Hematopoietic multipotent progenitor cell (in vitro differentiated cells): ENCODE measurements at places on chromosomes 12 and 14. TPM values are rescaled to one million over a fixed set of nuclear protein-coding genes. Genes with fewer than 3 reads are reported as not detected.

PZP gene
- total RNA-seq: not detected

CKAP4 gene
- 2.4 TPM for total RNA-seq

RBMS2 gene
- 7.5 TPM for total RNA-seq

SERPINA12 gene
- total RNA-seq: not detected

SIRT4 gene
- 1.1 TPM for total RNA-seq

SLCO1C1 gene
- total RNA-seq: not detected

ESRRB gene
- total RNA-seq: under 0.01 TPM

PROX2 gene
- total RNA-seq: 0.27 TPM

ARMH4 gene
- total RNA-seq: 1.1 TPM

IL25 gene
- total RNA-seq: not detected

TCL1B gene
- not detected for total RNA-seq

INSM2 gene
- not detected for total RNA-seq

PTPRQ gene
- total RNA-seq: not detected

ASCL1 gene
- not detected for total RNA-seq

DNA sequence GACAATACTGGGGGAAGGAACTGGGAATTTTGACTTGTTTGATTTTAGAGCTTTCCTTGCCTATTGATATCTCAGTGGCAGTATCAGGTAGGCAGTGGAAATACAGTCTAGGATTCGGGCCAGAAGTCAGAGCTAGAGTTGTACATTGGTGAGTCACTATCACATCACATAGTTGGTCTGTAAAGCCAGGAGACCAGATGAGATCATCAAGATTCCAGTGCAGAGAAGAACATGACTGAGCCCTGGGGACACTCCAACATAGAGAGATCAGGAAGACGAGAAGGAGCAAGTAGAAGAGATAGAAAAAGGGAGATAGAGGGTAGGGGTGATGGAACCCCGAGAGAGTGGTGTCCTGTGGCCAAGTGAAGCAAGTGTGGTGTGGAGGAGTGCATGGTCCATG is 46.6 kb upstream of the NR1H4 start:
- no peak for DNase-seq

DNA sequence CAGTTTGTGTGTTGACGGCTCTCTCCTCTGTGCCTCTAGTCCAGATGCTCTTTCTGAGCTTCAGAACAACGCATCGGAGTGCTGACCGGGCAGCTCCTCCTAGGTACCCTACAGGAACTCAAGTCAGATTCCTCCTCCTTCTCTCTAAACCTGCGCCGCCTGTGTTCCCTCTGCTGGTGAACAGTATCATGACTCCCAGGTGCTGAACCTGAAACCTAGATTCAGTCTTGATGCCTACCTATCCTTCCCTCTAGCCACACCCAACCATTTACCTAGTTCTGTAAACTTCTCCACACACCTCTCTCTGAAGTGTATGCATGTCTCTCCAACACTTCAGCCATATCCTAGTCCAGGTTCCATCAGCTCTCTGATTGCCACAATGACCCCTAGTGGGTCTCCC is 112.7 kb downstream of the EFCAB11 start:
- DNase-seq: no peak

GRCh38 chr12:122454739-122455138 is 32.3 kb upstream of the CLIP1 start:
- no peak for DNase-seq

- no peak for DNase-seq
Measured at GRCh38 chr14:62763951-62764350, 281.3 kb downstream of the KCNH5 start.

DNA sequence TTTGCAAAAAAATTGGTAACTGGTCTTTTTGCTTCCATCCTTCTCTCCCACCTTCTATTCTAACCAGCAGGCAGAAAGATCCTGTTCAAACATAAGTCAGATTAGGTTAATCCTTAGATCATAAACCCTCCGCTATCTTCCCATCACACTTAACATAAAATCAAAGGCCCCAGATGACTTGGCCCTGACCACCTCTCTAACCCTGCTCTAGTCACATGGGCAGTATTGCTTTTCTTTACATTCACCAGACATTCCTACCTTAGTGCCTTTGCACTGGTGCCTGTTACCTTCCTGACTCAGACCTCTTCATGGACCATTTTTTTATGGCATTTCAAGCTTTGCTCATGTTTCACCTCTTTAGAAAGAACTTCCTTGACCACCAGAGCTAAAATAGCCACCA is 83.5 kb downstream of the NTF3 start:
- no peak for DNase-seq

DNA sequence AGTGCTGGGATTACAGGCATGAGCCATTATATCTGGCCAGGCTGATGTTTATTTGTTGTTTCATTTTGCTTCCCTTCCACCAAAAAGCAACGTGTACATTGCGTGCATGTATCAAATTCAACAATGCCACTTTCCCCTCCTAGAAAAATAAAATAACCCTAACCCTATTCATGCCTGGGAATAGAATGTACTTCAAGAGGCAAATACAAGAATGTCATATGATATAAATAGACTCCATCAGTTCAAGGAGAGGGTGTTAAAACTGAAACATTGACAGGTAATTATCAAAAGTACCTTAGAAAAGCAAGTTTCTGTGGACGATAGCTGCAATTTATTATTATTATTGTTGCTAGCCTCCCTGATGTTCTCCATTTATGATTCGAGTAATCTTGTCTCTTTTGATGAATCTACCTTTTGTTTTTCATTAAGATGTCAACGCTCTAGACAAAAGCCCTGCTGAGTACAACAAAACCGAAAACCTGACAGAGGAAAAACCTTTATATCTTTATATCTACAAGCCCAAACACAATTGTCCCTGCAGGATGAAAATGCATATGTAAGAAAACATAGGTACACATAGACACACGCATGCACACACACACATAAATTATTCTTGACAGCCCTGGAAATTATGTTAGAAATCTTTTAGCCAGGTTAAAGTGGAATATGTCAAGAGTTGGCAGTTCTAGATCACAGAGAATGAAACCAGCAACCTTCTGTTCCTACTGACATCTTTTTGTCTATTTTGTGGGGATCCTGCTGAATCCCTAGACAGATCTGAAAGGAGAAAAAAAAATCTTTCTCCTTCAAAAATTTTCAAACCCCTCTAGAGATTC is 98.9 kb downstream of the BTG1 start:
- DNase-seq: no peak

GRCh38 chr12:83082690-83083276 is 396.1 kb downstream of the TMTC2 start:
- DNase-seq: no peak

DNA sequence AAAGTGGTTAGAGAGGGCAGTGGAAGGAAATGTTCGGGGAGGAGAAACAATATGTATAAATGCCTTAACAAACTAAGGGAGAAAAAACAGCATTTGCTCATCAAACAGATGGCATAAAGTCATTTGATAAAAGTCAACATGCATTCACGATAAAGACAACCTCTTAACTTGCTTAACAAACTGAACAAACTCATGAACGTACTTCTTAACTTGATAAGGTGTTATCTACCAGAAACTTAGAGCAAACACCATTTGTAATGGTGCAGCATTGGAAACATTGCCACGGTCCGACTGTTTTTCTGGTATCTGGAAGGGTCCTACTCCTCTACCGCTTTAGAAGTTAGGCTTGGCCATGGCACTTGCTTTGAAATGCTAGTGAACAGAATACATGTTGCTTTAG is 4.2 kb upstream of the RPS6KL1 start:
- DNase-seq: no peak

DNA sequence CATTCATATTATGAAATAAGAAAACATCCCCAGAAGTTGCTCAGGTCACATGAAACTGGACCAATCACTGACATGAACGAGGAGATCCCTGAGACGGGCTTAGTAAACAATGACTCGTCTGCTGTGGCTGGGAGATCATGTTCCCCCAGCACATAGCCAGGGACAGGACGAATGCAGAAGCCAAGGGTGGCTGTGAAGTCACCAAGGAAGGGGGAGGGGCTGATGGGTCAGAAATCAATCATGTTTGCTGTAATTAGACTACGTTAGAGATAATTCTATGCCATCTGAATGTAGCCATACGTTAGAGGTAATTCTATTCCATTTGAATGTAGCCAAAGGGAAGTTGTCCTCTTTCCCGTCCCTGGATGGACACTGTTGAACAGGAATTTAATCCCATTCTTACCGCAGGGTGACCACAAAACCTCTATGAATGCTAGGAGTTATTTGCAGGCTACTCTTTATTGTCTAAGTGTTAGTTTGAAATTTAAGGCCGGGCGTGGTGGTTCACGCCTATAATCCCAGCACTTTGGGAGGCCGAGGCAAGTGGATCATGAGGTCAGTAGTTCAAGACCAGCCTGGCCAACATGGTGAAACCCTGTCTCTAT is 332.9 kb downstream of the TMEM132D start:
- no peak for DNase-seq

GRCh38 chr12:94190623-94191022 is 42.2 kb downstream of the PLXNC1 start:
- no peak for DNase-seq

DNA sequence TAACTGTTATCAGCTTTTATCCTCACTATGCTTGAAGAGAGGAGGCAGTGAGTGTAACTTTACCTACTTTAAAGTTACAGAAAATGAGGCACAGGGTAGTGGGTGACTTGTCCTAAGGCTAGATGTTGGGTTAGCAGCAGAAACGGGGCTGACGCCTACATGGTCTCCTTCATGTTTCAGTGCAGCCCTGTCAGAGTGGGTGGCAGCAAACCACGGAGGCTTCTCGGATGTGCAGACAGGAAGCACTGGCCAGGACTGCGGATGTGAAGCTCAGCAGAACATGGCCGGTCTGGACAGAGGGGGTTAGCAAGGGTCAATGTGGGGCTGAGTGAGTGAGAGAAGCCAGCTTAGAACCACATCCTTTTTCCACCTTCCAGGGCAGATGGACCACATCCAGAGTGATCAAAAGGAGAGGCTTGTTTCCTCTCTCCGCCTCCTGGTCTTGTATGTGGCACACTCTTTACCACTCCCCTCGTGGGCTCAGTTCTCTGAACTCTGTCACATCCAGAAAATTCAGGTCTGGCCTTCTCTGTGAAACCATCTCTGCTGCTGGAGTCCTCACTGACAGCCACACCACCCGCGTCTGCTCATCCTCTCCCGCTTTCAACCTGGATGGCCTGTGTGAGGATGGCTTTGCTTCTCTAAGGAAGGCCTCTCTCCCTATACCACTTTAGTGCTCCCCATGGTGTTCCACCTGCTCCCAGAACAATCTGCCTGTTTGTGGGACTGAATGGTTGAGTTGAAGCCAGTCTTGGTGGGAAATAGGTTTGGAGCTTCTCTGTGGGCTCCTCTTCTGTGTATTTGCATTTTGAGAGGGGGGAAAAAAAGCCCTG is 14.1 kb downstream of the SUSD6 start:
- DNase-seq: no peak

- no peak for DNase-seq
Measured at GRCh38 chr14:98280436-98280835, 991.6 kb downstream of the BCL11B start.

DNA sequence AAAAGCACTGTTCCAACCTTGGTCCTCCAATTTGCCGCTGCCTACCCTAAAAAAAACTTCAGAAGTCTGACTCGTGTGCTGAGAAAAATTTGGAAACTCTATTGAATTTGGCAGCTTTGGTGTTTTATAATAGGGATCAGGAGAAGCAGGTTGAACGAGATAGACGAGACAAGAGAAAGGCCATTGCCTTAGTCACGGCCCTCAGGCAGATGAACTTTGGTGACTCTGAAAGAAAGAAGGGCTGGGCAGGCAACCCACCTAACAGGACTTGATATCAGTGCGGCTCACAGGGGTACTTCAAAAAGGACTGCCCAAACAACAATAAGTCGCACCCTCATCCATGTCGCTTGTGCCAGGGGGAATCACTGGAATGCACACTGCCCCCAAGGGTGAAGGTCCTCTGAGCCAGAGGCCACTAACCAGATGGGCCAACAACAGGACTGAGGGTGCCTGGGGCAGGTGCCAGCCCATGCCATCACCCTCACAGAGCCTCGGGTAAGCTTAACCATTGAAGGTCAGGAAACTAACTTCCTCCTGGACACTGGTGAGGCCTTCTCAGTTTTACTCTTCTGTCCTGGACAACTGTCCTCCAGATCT is 102.5 kb upstream of the SSTR1 start:
- DNase-seq: no peak

DNA sequence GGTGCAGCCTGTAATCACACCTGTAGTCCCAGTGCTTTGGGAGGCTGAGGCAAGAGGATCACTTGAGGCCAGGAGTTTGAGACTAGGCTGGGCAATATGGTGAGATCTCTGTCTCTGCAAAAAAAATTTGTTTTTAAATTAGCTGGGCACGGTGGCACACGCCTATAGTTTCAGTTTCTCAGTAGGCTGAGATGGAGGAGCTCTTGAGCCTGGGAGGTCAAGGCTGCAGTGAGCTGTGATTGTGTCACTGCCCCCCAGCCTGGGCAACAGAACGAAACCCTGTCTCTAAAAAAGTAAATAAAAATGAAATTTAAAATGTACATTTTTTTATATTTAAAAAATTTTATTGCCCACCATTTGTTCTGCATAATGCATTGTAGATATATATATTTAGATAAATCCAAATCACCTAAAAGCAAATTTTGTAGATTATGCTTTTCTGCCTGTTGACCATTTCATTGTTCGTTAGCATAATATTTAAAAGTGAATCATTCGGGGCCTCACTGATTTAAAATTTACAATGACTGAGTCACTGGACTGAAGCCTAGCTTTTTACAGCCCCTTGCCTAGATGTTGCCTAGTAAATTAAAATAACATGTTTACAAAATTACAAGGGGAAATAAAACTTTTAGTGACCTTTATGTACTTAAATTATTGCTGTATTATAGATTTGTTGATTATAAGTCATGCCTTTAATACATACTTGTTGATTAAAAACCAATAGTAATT is 87.9 kb downstream of the USP15 start:
- no peak for DNase-seq

GRCh38 chr14:78075033-78075432 is 95.1 kb upstream of the NRXN3 start:
- DNase-seq: no peak

DNA sequence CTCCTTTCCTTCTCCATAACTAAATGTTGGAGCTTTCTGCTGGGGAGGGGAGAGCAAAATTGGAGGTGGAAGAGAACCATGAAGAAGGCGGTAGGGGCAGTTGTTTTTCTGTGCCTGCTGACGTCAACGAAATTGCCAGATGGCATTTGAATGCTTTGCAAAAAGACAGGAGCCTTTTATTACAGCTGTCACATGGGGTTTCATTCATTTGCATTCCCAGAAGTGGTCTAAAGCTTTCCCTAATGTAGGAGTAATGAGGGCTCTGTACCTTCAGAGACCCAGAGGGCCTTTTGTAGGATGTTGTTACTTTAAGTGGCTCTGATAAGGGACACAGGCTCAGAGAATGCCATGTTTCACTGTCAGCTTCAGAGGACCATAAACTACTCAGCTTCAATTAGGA is 107.1 kb upstream of the SLCO1C1 start:
- DNase-seq: no peak

- no peak for DNase-seq
Measured at GRCh38 chr12:45354399-45354798, 138.5 kb downstream of the ANO6 start.

- DNase-seq: no peak
Measured at GRCh38 chr14:77206877-77207389, 25.3 kb downstream of the TMEM63C start.

- no peak for DNase-seq
Measured at GRCh38 chr14:77955816-77956484, 156.0 kb downstream of the ADCK1 start.
